CD4-positive, CD25-positive, alpha-beta regulatory T cell (primary cell): ENCODE measurements at places on chromosomes 2 and 18. TPM values are rescaled to one million over a fixed set of nuclear protein-coding genes. Genes with fewer than 3 reads are reported as not detected.

DNA sequence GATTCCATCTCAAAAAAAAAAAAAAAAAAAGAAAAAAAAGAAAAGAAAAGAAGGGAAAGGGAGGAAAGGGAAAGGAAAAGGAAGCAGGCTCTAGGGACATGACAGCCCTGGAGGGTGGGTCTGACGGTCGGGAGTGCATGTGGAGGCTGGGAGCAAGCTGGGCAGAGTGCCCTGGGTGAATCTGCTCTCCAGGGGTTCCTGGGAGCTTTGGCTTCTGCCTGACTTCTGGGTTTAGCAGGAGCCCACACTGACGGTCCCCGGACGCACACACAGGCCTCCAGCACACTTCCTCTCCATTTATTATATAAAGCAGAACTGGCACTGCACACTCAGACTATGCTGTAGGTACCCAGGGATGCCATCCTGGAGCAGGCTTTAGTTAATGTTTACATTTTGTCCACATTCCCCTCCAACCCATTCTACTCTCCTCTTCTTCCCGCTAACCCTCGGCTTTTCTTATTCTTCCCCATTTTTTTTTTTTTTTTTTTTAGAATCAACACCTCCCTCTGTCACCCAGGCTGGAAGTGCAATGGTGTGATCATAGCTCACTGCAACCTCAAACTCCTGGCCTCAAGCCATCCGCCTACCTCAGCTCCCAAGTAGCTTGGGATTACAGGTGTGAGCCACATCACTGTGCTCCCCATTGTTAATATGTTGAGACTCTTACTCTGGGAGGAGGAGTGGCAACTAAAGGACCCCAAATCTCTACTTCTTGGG, 151.1 kb upstream of the SLC1A4 start:
- DNase-seq: no peak

- DNase-seq: no peak
Observed at GRCh38 chr18:48454261-48454757, 45.1 kb upstream of the ZBTB7C start.

DNA sequence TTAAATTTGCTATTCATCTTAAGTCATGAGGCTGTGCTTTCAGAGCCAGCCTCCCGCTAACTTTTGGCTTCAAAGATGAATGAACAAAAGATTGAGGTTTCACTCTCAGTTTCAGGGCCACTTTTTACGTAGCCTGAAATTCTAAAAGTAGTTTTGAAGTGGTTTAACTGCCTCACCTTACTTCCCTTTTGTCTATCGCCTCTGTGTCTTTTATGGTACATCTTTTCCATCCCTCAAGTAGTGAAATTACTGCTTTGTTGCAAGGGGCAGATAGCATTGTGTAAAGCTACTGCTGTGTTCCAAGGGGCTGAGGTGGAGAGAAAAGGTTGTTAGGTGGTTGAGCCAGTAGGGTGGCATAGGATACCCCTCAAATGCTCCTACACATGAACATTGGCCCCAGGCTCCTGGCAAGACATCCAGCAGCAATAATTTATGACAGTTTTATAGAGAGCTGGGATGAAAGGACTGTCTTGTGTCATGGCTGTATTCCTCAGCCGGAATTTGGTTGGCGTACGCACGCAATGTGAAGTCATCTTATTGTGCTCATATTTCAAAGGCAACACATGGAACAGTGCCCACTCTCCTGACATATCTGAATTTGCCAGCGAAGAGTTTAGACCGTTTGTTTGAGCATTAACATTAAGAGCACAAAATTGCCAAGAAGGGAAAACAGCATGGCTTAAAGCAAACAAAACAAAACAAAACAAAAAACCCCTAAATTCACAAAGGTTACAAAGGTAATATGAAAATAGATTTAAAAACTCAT, 32.2 kb downstream of the QPCT start:
- DNase-seq: no peak

DNA sequence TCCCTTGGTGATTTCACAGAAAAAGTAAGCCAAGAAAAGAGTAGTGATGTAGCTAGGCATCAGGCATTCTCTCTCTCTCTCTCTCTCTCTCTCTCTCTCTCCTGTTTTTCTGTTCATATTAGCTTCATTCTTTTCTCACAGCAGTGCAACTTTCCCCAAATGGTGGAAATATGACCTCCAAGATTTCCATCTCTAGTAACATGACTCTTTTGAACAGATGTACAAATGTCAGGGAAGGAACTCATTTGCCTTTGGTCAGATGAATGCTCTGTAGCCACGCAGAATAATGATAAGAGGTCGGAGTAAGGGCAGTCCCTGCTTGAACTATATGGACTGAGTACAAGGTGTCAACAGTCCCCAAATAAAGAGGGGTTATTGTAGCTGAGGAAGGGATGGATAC, 316.2 kb downstream of the GALNT13 start:
- no peak for DNase-seq

LAMA3 gene
- not detected for total RNA-seq

GALNT5 gene
- not detected for total RNA-seq

THSD7B gene
- not detected for total RNA-seq

- no peak for DNase-seq
Observed at GRCh38 chr2:214019229-214019972, 391.5 kb upstream of the VWC2L start.

SRD5A2 gene
- total RNA-seq: not detected

HMSD gene
- not detected for total RNA-seq

- DNase-seq: no peak
Observed at GRCh38 chr18:10064267-10064666, 150.5 kb downstream of the VAPA start.

- no peak for DNase-seq
Observed at GRCh38 chr2:212596276-212596675, 57.7 kb upstream of the ERBB4 start.

DNA sequence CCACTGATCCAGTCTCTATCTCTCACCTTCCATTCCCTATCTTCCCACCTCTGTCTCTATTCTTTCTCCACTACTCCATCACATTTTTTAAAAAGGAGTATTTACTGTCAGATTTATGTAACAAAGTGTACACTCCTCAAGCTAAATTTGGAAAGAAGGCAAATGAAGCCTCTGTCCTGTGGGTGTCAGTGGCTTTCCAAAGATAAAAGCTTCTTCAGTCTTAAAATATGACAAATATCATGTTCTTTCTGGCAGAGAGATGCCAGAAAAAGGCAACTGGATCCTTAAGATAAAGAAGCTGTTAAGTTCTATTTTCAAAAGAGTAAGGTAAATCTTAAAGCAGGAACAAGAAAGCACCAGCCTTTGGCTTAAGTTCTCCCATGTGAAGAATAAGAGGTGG, 7.1 kb downstream of the DUSP11 start:
- DNase-seq: no peak

GRCh38 chr2:86518481-86518880, 44.8 kb downstream of the CHMP3 start:
- peak; percentile 47 for DNase-seq

ACTG2 gene
- 0.64 TPM for total RNA-seq

- no peak for DNase-seq
Observed at GRCh38 chr2:95166065-95166763, 605 bp downstream of the ZNF2 start.

GPATCH11 gene
- 10.5 TPM for total RNA-seq
